CD4-positive, CD25-positive, alpha-beta regulatory T cell (primary cell): ENCODE measurements at places on chromosomes 12 and 14.

DNA sequence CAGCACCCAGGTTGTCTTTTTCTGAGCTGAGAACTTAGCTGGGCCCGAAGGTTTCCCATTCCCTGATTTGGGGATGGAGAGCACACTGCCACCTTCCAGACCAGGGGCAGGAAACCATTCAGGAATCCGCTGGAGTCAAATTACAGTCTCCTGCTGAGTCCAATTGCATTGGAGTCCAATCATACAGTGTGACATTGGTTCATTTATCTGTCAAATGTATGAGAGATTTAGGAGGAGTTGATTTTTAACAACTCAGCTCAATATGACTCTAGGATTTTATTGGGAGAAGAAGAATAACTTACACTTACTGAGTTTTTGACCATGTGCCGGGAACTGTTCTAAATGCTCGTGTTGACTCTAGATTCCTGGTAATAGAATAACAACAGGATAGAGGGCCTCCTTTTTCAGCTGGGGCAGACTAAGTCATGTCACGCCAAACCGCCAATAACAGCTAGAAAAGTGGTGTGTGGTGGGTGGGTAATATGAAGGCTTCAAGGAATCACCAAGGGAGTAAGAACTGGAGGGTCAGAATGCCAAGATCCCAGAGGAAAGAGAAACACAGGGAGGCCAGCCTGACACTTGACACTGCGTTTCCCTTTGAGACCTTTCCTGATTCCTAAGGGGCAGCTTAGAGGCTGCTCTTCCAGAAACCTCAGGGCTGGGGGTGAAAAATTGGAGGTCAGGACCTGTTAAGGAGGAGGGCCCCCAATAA, 11.5 kb downstream of the SYNDIG1L start:
- no peak for DNase-seq

- no peak for DNase-seq
These were observed 16.5 kb downstream of the TRAF3 start for GRCh38 chr14:102793531-102794328.

GRCh38 chr14:80212023-80212397, 706 bp upstream of the DIO2 start:
- no peak for DNase-seq

GRCh38 chr14:77682158-77682553, 25.7 kb downstream of the ALKBH1 start:
- no peak for DNase-seq

DNA sequence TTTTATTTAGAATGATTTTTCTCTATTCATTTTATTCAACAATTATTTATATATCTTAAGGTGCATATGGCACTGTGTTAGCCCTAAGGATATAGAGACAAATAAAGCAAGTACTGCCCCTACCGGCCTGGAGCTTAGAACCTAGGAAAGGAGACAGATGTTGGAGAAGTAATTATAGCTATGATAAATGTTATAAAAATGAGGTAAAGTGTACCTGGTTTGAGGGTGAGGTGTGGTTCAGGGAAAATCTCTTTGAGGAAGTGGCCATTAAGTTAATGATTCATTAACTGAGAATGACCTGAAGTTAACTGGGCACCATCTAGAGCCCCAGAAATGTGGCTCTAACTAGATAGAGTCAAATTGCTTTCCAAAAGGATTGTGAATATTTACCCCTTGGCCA, 31.9 kb downstream of the CDKL1 start:
- DNase-seq, result no peak

DNA sequence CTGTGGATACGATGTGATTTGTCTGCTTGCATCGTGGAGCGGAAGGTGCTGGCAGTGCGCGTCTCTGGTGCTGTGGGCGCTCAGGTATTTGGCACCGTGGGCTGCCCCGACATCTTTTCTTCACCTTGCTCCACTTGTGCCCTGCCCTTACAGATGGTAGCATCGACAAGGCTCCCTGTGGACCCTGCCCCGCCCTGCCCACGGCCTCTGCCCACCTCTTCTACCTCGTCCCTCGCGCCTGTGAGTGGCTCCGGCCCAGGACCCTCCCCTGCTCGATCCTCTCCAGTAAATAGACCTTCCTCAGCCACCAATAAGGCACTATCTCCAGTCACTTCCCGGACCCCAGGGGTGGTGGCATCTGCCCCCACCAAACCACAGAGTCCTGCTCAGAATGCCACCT, 36.6 kb downstream of the EP400 start:
- DNase-seq, result no peak

- DNase-seq, result no peak
These were observed 51.5 kb upstream of the RNU6-7 start for GRCh38 chr14:32150392-32150791.

DNA sequence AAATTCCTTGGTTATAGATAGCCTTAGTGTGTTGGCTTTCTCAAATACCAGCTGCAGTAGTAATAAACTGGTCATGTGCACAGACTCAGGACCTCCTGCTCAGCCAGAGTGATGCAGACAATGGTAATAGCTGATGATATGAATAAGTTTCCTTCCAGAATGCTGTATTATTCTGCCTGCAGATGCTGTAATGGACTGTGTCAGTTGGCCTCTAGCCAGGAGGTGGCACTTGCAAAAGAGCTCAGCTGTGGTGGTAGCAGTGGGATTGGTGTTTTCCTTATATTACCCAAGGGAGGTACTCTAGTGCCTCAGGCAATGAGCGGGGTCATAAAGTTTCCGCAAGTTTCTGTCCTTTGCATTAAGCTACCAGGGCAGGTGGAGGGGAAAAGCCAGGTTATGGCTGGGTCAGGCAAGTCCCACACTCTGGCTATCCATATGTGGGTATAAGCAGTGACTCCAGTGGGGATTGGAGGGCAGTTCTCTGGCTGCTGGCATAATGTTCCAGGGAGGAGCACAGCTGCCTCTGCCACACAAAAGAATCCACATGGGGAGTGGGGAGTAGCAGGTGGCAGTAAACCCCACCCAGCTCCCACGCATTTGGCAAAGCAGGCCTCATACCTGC, 14.0 kb upstream of the MUCL1 start:
- DNase-seq, result no peak

DNA sequence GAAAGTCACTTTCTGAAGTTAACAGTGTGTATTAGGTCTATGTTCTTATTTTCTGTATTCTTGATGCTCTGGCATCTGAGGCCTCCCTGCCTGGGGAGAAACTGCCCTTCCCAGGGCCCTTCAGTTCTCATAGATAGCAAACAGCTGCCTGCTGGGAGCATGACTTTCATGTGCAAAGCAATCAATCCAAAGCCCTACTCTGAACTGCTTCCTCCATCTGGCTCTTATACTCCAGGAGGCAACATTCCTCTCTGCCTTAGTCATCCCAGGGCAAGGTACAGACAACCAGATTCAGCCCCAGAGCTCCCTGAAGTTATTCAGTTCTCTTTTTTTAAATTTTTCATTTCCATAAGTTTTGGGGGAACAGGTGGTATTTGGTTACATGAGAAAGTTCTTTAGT, 41.7 kb upstream of the RIN3 start:
- DNase-seq, result no peak

- no peak for DNase-seq
These were observed 170.1 kb upstream of the GRIP1 start for GRCh38 chr12:66848967-66849366.
